ENCODE measurements at places on chromosomes 5 and 9.

GRCh38 chr9:94980947-94981722 is 254.6 kb downstream of the AOPEP start:
- no peak for DNase-seq

DNA sequence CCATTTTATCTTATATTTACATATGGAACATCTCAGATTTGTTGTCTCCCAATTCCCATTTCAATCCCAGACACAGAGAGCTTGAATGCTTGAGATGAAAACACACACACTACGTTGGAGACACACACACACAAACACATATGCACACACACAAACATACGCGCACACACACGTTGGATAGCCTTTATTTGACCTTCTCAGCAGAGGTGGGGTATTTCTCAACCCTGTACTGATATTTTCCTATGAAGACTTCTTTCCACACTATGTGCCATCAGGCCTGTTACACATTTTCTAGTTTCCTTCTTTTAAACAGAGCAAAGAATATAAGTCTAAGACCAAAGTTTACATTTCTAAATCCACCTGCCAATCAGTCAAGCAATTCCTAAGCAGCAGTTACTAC is 291.0 kb downstream of the TAF11L14 start:
- no peak for DNase-seq

DNA sequence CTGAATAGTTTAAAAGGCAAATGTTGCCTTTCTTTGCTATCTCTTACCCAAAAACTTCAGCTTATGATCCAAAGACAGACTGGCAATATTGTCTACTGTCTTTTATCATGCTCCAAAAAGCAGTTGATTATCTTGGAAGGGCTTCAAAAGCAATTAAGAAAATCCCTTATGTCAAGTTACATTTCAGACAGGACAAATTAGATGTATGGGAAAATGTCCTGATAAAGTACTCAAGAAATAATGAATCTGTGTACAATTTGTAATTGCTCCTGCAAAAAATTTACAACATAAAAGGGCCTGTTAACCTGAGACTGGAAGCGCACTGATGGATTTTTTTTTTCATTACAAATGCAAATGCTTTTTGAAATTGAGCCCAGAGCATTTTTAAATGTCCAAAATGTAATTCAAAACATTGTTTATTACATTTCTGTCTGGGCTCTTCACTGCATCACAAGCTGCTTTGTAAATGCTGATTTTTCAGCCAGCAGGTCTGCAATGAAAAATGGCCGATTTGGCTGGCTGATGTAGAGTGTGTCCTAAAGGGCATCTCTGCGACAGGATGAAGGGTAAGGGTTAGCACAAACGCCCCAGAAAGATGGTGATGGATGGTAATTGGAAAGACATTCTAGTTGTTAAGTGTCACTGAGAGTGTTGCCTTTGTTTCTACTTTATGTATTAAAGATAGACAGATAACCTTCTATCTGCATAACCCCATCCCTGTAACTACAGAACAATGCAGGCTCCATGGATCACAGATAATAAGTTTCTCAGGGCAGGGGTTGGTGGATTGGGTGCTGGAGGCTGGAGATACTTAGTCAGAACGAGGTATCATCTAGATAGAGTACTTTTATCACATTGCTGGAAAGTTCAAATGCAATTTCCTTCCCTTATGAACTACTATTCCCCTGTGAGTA is 27.0 kb downstream of the MAT2B start:
- no peak for DNase-seq

DNA sequence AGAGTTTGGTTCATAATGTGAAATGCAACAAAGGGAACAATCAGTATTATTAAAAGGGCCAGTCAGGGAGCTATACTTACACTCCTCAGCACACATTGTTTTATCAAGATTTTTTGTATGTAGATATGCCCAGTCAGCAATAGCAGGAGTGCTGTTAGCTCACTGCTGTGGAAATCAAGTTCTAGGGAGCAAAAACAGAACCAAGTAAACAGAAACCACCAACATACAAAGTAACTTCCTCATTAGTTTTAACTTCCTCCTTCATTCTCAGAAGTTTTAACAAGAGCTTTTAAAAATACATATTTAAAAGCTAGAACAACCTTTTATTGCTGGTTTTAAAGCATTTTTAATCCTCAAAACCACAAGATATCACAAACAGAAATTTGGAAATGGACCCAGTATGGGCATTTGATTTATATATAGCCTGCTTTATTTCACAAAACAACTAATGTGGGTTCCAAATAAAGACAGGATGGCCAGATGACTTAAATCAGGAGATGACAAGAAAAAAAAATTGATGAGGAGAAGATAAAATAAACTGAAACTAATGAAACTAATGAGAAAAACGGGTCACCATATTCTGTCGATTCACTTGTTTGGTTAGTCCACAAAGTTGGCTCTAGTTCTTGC is 178.5 kb downstream of the ADAMTS12 start:
- DNase-seq, result no peak

- DNase-seq, result no peak
Observed at GRCh38 chr9:123111427-123112014, 78.1 kb downstream of the GPR21 start.

DNA sequence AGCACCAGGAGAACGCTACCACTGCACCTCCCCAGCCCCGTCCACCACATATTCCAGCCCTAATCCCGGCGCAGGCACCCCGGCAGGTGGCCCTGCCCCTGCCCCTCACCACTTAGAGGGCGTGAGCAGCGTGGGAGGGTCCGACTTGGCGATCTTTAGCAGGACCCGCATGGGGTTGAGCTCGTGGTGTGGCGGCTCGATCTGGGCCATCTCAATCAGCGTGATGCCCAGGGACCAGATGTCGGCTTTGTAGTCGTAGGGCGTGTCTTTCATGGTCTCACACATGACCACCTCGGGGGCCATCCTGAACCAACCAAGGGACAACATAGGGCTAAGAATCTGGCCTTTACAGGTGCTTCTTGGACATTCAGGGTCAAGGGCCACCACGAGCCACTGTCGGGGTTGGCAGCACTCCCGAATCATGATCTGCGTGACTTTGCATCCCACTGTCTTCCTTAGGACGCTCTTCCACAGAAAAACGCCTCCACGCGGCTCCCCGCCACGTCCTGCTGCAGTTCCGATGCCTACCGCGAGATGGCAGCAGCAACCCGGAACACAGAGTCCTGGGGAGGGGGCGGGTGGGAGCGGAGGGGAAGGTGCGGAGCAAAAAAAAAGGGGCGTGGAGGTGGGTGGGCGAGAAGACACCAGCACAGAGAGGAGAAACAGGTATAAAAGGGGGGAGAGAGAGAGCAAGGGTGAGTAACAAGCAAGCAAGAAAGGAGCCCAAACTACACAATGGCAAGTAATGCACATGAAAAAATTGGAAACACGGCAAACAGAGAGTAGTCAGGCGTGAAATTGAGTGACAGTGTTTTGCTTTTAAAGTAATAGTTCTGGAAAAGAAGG is 81.3 kb downstream of the STK10 start:
- no peak for DNase-seq

DNA sequence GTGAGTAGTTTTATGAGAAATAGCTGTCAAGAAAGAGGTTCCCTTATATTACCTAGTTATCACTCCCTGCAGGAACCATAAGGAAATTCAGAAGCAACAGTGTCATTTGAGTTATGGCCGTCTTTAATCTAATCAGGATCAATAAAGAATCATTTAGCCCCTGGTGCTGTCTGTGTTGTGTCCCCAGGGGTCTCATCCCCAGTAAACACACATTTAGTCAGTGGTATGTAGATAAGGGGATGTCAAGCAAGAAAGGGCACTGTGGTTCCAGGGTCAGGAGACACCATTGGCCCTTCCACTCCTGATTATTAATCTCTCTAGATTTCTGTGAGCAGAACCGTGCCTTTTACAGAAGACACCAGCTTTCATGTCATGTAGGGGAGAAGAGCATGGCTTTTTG is 158.0 kb upstream of the SEMA6A start:
- DNase-seq, result no peak

DNA sequence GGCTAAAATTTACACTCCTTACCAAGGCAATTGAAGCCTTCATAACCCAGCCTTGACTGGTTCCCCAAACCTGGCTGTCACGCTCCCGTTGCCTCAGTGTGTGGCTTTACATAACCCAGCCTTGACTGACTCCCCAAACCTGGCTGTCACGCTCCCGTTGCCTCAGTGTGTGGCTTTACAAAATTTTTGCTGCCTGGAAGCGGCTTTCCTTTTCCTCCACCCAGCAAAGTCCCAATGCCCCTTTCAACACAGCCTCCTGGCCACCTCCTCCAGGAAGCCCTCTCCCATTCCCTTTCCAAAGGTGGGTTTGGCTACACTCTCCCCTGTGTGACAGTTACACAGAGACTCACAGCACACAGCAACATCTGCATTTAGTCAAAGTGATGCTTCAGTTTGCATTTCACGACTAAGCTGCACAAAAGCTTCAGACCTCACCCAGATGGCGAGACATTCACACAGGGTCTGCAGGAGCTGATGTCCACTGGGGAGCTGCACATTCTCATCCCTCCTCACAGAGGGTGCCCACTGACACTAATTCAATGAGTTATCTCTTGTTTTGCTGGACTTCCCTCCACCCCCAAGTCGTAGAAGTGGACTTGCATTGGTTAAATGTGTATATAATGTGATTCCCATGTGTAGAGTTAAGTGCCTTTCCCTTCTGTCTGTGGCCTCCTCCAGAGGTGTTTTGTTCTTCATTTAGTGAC is 156.6 kb upstream of the PHYKPL start:
- no peak for DNase-seq

- no peak for DNase-seq
Observed at GRCh38 chr5:65248896-65249295, 232.8 kb downstream of the ADAMTS6 start.

- no peak for DNase-seq
Observed at GRCh38 chr5:465591-466403, 22.8 kb downstream of the EXOC3 start.
